Placental pericyte (primary cell): ENCODE measurements at places on chromosomes 5 and 9. TPM values are rescaled to one million over a fixed set of nuclear protein-coding genes. Genes with fewer than 3 reads are reported as not detected.

C5orf58 gene
- total RNA-seq: under 0.01 TPM in 1 of 2 replicates, not detected in the other

PCDHA9 gene
- under 0.01 TPM in 2 replicates for total RNA-seq

PTTG1 gene
- 62.8 and 153 TPM in 2 replicates for total RNA-seq

HAPLN1 gene
- 1.1 TPM in 1 of 2 replicates, not detected in the other for total RNA-seq

SPATA9 gene
- total RNA-seq: 0.57 and 0.88 TPM in 2 replicates

MLANA gene
- not detected in 2 replicates for total RNA-seq

PRSS3 gene
- total RNA-seq: 1.3 and 8.0 TPM in 2 replicates

GOLM1 gene
- total RNA-seq: 22.3 and 30.2 TPM in 2 replicates

FOXD4L3 gene
- 0.14 TPM in 1 of 2 replicates, not detected in the other for total RNA-seq

GRIN3A gene
- not detected in 2 replicates for total RNA-seq

EIF4E1B gene
- total RNA-seq: not detected in 2 replicates

SLC6A7 gene
- total RNA-seq: under 0.01 TPM in 1 of 2 replicates, not detected in the other

DIPK1B gene
- 0.14 and 0.44 TPM in 2 replicates for total RNA-seq

GRM6 gene
- total RNA-seq: not detected in 2 replicates

TEX48 gene
- total RNA-seq: not detected in 2 replicates

GRXCR2 gene
- not detected in 2 replicates for total RNA-seq

BARHL1 gene
- total RNA-seq: not detected in 2 replicates

PLCXD3 gene
- 0.14 TPM in 1 of 2 replicates, not detected in the other for total RNA-seq

DRD1 gene
- 0.44 and 0.72 TPM in 2 replicates for total RNA-seq

GABRA6 gene
- 0.29 TPM in 1 of 2 replicates, not detected in the other for total RNA-seq

IFNE gene
- 8.8 and 22.3 TPM in 2 replicates for total RNA-seq

GPR107 gene
- 33.0 and 35.4 TPM in 2 replicates for total RNA-seq

ZNF354C gene
- total RNA-seq: 3.9 and 7.0 TPM in 2 replicates

FAM169A gene
- total RNA-seq: under 0.01 and 0.57 TPM in 2 replicates

CDK7 gene
- total RNA-seq: 36.8 and 44.2 TPM in 2 replicates

CAMK4 gene
- 4.2 and 11.9 TPM in 2 replicates for total RNA-seq

NELFB gene
- total RNA-seq: 44.2 and 74.0 TPM in 2 replicates

PAEP gene
- total RNA-seq: not detected in 2 replicates

LTC4S gene
- total RNA-seq: 0.88 TPM in 1 of 2 replicates, not detected in the other

ANKRD18A gene
- total RNA-seq: not detected in 2 replicates

C7 gene
- not detected in 2 replicates for total RNA-seq

FAM221B gene
- not detected in 2 replicates for total RNA-seq

ISOC1 gene
- total RNA-seq: 23.6 and 24.9 TPM in 2 replicates

RGS7BP gene
- total RNA-seq: not detected in 2 replicates

PHF2 gene
- total RNA-seq: 12.7 and 17.6 TPM in 2 replicates

SLC6A19 gene
- total RNA-seq: not detected in 2 replicates

TMEM232 gene
- 0.72 and 2.6 TPM in 2 replicates for total RNA-seq

SLC22A5 gene
- total RNA-seq: 5.7 and 9.2 TPM in 2 replicates
